ENCODE measurements at places on chromosomes 3 and 15.

DNA sequence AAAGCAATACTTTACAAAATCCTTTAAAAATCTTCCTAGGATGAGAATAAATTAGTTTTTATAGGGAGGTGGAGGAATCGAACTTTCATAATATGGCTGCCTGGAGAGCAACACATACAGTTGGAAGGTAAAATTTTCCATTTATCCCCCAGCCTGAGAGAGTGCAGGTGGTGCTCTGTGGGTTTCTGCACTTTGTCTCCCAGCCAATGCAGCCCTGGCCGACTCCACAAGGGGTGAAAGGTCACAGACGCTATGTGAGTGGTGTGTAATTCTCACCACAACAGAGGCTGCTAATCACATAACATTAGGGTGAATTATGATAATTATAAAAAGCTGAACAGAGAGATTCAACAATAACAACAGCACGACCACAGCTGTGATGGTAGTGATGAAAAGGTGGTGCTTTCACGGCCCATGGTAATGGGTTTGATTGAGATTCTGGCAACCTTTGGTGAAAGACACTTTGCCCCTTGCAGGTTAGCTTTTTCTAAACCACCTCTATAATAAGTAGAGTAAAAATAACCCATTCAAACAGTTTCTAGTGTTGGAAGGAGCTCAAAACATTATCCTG, 30.1 kb upstream of the NANOGP8 start:
- no peak for DNase-seq

GRCh38 chr3:138025553-138025952, 15.6 kb downstream of the CLDN18 start:
- no peak for DNase-seq

DNA sequence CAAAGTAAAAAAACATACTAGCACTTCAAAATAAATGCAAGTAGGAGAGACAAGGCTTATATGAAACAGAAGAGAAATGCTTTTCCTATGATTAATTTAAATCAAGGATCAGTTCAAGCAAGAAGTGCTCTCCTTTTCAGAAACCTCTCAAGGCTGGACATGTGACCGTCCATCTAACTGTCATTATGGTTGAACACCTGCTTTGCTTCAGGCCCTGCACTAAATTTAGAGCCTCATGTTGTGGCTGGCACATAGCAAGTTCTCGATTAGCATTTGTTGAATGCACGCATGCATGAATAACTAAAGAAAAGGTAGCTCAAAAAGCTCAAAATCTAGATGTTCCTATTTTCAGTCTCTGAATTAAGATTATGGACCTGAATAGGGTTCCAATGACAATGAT, 82.0 kb downstream of the SV2B start:
- DNase-seq: no peak

DNA sequence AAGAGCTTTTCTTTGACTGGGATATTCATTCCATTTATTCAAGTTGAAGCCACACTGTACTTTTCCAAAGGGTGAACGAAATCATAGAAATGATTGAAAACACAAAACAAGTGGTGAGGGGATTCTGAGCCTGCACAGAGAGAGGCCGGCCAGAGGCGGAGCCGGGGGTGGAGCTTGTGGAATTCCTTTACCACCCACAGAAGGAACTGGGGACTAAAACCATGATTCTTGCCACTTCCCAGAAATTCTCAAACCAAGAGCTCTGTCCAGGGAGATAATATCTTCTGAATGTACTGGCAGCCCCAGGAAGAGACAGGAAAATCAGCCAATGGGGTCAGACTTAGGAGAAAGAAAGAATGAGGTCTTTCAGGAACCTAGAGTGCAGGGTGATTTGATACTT, 20.8 kb downstream of the FBN1 start:
- no peak for DNase-seq

GRCh38 chr15:42378011-42378410, 18.7 kb downstream of the CAPN3 start:
- DNase-seq: no peak

DNA sequence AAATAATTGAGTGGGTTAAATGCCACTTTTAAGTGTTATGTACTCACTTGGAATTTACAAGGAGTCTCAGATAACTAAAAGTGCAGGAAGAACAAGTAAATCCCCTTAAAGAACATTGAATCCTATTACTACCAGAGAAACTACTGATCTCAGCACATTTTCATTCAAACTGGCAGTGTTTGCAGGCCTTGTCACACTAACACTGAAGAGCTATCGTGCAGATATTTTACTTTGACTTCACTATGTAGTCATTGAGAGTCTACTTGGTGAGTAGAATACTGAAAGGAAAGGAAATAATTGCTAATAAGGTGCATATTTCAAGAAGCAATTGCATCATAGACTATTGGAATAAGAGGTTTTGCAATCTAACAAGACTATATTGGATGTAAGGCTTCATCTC, 721.4 kb upstream of the CBLB start:
- peak; percentile 37 for DNase-seq

DNA sequence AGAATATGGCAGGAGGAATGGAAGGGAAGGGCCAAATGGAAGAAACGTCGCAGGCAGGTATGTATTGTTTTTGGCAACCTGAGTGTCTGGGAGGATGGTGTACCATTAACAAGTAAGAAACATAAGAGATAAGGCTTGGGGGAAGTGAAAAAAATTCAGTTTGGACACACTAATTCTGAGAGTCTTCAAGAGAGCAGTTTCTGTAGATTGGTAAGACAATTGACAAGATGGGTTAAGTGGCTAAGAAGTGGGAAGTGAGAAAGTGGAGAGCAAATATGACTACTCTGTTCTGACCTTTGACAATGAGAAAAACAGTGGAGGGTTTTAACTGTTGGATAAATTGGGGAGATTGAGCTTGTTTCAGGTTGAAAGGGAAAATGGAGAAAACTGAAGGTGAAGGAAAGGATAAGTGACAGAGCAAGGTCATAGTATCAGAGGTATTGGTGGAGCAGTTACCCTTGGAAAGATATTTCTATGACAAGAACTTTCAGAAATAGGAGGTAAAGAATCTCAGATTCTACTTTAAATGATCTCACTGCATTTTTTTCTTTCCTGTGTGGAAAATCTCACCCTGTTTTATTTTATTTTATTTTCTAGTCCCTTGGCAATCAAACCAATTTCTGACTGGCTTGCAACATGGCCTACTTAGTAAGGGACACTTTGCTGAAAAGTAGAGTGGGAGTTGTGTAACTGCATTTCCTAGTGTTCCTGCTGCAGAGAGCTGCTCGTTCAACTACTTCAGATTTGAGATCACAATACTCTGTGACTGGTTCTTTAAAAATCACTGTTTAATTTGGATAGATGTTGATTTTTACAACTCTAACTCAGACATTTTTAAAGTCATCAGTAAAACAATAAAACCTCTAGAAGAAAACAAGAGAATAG, 23.1 kb upstream of the GABPB1 start:
- DNase-seq: no peak

GRCh38 chr15:48191574-48192225, at the start of gene CTXN2:
CTXN2 (plus strand) TSS chr15:48191665; CDS start chr15:48201301, 9,636 bp downstream.
- peak; percentile 24 for DNase-seq

DNA sequence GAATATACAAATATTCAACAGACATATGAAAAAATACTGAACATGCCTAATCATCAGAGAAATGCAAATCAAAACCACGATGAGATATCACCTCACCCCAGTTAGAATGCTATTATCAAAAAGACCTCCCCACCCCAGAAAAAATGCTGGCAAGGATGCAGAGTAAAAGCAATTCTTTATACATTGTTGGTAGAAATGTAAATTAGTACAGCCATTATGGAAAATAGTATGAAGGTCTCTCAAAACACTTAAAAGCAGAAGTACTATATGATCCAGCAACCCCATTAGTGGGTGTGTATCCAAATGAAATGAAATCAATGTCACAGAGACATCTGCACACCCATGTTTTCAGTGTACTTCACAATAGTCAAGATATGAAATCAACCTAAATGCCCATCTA, 308.7 kb downstream of the CHST2 start:
- DNase-seq: no peak

- DNase-seq: no peak
Measured at GRCh38 chr3:130491431-130491830, 25.5 kb upstream of the COL6A6 start.

DNA sequence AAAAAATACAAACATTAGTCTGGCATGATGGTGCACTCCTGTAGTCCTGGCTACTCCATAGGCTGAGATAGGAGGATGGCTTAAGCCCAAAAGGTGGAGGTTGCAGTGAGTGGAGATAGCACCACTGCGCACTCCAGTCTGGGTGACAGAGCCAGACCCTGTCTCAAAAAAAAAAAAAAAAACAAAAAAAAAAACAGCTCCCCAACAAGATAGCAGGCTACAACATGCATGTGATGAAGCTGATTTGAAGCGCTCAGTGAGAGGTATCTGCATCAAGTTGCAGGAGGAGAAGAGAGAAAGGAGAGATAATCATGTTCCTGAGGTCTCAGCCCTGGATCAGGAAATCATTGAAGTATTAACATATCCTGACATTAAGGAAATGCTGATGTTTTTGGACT, 608 bp upstream of the PPCDC start:
- DNase-seq: no peak

GRCh38 chr15:34682674-34683073, 72.1 kb downstream of the GJD2 start:
- peak; percentile 97 for DNase-seq

DNA sequence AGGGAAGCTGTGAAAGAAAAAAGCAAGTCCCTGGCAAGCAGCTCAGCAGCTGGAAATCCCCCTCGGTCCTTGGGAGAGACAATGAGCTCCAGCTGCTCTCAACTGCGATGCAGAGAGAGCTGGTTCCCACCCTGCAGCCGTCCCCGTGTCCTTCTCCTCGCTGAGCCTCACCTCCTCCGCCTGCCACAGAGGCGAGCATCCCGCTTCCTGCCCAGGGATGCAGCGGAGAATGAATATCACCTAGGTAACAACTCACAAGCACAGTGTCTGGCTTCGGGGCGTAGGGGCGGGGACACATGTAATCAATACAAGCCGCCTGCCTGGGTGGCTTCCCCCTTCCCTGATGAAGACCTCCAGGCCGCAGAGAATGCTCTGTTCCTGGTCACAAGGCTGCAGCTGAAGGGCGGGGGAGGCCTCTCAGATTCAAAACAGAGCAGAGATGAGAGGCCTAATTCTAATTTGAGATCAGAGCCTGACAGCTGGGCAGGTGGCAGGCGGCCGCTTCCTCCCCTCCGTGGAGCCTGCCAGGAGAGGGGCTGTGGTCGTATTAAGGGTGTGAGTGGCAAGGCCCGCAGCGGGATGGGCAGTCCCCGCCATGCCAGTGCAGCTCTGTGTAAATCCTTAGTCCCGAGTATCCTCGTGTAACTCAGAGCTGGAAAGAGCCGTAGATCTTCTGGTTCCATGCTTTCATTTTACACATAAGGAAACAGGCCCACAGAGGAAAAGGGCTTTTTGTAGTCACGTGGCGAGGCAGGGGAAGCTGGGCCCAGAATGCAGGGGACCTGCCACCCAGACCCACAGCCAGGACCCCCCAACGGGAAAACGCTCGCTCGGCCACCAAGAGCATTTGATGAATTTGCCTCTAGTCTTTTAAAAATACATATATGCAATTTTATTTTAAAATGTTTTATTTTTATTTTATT, 24.3 kb downstream of the ZDHHC19 start:
- DNase-seq: no peak

DNA sequence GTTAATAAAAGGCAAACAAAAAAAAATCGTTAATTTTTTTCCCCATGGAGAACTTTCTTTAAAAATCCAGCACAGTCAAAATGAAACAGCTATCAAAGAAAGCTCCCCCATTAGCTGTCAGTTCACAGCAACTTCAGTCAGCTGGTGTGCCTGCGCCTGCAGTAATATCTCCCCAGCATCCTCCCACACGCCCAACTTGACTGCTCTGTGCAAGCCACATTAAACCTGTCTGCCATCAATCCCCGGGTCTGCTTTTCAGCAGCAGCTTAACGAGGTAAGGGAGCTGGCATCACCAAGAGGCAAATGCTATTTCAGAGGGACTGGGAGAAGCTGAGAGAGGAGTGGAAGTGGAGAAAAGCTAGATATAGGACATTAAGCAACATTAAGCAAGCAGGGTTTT, 337.5 kb downstream of the GAP43 start:
- no peak for DNase-seq

GRCh38 chr3:51434746-51435327, 43.8 kb downstream of the RBM15B start:
- peak; percentile 77 for DNase-seq

- peak; percentile 79 for DNase-seq
Measured at GRCh38 chr15:33022629-33023028, 171.9 kb downstream of the FMN1 start.

GRCh38 chr3:156150434-156151066, 30.2 kb downstream of the KCNAB1 start:
- peak; percentile 56 for DNase-seq

Data from epithelial cell of esophagus (primary cell).